ENCODE measurements at places on chromosomes 5 and 9. TPM values are rescaled to one million over a fixed set of nuclear protein-coding genes. Genes with fewer than 3 reads are reported as not detected.

- DNase-seq: no peak
Observed at GRCh38 chr5:95791751-95792150, 30.8 kb downstream of the GLRX start.

DNA sequence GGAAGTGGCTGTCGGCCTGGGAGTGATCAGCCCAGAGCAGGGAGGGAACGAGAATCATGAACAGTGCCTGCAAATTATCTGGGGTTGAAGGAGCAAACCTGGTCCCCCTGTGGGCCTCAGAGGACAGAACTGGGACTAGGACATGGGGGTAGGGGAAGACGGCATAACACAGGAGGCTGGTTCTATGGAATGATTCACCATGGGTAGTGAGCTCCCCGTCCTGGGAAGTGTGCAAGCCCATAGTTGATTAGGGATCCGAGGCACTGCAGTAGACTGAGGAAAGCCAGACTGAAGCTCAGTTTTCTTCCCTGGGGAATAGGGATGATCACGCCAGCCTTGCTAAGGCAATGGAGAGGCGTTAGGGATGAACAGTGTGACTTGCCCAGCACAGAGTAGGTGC lies 5.6 kb downstream of the ADGRD2 start:
- no peak for DNase-seq

DNA sequence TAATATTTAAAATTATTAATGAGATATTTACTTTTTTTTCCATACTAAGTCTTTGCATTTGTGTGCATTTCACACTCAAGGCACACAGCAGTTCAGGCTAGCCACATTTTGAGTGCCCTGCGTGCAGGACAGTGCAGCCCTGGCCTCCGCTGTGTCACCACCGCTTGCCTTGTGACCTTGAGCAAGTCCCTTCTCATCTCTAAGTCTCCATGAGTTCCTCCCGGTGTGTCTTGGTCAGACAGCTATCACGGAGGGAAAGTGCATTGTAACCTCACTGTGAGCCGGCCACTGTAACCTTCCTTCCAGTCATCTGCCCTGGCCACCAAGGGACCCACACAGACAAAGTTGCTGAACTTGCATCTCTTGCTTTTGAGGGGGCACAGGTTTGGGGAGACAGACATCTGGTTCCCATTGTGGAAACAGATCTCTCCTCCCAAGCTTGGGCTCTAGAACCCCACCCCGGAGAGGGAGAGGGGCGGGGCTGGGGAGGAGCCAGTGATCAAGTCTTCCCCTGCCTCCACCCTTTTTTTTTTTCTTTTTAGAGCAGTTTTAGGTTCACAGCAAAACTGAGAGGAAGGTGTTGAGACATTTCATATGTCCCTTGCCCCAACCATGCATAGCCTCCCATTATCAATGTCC lies 96.8 kb downstream of the C9orf50 start:
- no peak for DNase-seq

DNA sequence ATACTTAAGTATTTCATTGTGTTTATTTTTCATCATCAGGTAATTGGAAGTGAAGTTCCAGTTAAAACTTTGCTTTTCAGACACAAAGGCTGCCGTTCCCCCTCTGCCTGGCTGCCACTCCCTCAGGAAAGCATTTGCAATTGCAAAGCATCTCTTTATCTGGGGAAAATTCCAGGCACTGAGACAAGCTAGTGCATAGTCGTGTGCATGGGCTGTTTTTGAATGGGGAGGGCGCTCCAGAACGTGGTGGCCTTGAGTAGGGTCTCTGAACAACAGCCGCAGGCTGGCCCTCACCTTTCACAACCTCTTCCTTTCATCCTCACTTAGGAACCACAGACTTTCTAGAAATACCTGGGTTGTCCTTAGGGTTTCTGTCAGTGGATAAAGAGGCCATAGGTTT lies 285.1 kb upstream of the ADAMTS16 start:
- no peak for DNase-seq

DNA sequence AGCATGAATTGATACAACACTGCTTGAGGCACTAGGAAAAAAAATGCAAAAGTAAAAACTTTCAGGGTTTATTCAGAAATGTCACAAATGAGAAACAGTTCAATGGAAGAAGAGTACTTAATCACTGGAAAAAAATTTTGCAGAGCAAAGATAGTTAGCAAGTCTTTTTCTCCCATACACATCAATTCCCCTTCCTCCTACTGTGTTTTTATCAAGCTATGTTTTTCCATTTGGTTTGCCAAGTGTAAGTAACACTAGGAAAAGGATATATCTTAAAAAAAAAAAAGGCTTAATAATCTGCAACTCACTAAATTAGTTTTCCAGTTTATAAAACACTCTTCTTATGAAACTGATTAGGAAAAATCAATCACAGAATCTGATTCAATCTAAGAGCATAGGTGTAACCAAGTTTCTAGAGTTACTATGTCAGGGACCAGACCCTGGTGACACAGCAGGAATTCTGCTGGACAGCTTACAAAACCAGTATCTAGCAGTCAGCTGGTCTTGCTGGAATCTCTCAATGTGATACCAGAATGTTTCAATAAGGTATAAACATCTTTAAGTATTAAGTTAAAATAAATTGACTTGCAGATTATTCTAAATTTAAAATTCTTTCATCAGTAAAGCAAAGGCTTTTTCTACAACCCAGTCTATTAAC lies 34.7 kb downstream of the RNF145 start:
- no peak for DNase-seq

DNA sequence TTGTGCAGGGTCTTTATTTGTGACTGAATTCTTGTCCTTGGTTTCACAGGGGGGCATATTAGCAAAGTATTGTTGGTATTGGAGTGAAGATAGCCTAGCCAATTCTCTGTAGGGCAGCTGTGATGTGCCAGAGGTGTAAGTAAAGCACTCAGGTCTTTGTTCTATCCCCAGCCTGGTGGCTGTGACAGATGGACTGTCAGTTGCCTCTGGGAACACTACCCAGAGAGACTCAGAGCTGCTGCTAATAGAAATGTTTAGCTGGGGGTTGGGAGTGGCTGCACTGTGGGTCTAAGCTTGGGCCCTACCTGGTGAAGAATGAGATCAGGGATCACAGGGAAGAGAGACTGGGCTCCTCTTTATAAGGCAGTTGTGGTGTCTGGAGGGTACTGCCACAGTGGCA lies 1006.5 kb upstream of the TYRP1 start:
- no peak for DNase-seq

- no peak for DNase-seq
Observed at GRCh38 chr5:102975457-102976182, 144.3 kb downstream of the GIN1 start.

Gene COL27A1
- 55.8 TPM for total RNA-seq

- DNase-seq: no peak
Observed at GRCh38 chr5:172807766-172808311, 26.2 kb upstream of the ERGIC1 start.

All from tibial nerve (tissue), 4 donors.